ENCODE measurements at places on chromosomes 2 and 18. TPM values are rescaled to one million over a fixed set of nuclear protein-coding genes. Genes with fewer than 3 reads are reported as not detected.
A peak's percentile ranks its signal among the peaks of the same experiment; 100 is the strongest.

Gene SCN7A
- 1.9 TPM for total RNA-seq

Gene COA5
- total RNA-seq = 19.4 TPM

- DNase-seq = no peak
Observed at GRCh38 chr2:217535957-217536708, 466.7 kb downstream of the TNS1 start.

Gene TFPI
- total RNA-seq = 161 TPM

GRCh38 chr18:49025767-49026500, 75.2 kb upstream of the SMAD7 start:
- DNase-seq = peak; percentile 52

DNA sequence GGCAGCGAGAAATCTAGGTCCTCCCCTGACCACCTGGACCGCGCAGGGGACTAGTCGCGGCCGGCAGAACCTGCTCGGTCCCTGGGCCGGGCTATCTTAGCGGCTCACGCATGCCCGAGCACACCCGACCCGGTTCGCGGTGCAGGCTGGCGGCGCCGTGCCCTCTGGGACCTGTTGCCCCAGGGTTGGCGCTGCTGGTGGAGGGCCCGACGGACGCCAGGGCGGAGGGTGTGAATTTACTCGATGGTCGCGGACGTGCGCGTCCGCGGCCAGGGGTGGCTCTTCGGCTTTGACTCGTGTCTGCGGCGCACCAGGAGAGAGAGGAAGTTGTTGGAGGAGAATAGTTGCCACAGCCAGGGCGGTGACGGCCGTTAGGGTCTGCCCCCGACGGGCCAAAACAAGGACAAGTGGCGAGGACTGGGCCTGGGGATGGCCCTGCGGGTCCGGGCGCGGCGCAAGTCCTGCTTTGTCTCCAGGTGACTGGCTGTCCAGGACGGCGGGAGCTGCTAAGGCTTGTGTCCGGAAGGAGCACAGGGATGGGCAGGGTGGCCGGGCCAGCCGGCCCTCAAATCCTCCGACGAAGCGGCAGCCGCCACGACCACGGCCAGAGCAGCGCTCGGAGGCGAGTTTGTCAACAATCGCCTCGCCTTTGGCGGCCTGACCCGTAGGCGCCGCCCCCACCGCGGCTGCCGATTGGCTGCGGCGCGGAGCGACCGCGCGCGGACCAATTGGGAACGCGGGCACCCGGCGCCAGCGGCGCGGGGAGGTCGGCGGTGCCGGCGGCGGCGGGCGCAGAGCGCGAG, 1.3 kb downstream of the BCL2L11 start:
- no peak for DNase-seq

- no peak for DNase-seq
Observed at GRCh38 chr2:68537809-68538208, 70.4 kb downstream of the APLF start.

DNA sequence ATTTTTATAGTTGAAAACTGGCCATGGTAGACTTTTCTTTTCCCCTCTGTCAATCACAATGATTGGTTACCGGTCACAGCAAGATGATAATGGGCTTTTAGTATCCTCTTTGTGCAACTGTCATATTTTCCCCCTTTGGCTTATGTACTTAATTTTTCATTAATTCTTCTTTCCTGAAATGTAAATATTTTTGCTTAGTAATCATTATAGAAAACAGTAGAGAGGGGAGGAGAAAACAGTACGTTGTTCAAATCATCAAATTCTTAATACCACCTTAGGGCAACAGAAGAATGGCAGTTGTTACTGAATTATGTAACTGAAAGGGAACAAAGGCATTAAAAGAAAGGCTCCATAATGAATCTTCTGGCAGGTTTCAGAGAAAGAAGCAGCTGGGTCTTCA, 699.0 kb downstream of the METTL4 start:
- DNase-seq = no peak

- DNase-seq = no peak
Observed at GRCh38 chr2:55399815-55400214, 19.8 kb downstream of the CCDC88A start.

DNA sequence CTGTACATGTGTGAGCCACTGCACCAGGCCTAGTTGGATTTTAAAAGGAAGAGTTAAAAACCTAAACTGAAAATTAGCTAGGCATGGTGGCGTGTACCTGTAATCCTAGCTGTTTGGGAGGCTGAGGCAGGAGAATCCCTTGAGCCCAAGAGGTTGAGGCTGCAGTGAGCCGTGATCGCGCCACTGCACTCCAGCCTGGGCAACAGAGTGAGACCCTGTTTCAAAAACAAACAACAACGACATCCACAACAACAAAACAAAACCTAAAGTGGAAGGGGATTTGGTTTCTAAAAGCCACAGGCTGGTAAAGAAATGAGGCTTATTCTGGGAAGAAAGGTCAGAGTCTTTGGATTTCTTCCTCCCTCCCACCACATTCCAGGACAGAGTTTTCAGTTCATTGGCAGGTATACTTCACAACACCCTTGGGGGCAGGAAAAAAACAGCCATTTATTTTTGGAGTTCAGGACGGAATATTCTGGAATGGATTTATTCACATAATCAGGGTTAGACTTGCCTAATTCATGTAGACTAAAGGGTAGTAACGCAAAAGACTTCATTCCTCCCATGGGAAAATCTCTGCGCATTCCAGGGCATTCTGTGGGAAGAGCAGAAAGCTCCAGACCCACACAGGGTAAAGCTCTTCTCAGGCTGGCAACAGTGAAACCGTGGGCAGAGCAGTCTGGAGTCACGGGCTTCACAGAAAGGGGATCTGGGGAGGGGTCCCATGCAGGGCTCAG, 34.9 kb downstream of the TEX44 start:
- DNase-seq = no peak

GRCh38 chr2:147639891-147640290, 204.9 kb upstream of the ACVR2A start:
- DNase-seq = no peak

- no peak for DNase-seq
Observed at GRCh38 chr2:147363181-147363580, 481.6 kb upstream of the ACVR2A start.

- DNase-seq = no peak
Observed at GRCh38 chr2:236105955-236106607, 62.1 kb downstream of the GBX2 start.

- DNase-seq = no peak
Observed at GRCh38 chr2:53620981-53621380, 146.6 kb upstream of the CHAC2 start.

- DNase-seq = no peak
Observed at GRCh38 chr2:161580021-161580420, 44.2 kb upstream of the SLC4A10 start.

DNA sequence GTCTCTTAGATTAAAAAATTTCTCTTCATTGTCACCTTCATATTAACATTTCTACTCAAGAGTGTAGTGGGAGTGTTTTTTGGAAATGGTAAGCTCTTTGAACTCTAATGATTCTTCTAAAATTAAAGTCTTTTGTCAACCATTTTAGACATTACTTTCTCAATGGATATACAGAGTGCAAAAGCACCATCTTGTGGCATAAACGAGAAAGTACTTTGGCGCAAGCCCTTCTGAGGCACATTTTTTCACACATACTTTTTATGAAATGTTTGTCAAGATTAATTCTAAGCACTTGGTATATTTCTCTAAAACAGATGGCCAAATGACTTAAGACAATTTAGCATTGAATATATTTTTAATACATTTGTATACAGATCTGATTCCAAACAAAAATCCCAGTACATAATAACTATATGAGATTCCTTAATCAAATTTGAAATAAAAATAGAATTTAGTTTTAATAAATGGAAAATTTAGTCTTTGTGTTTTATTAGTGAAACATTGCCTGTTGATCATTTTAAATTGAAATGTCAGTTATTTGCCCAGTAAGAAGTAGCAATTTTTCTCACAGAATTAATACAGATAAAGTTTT, 63.3 kb upstream of the GALNT5 start:
- DNase-seq = no peak

Gene SP9
- total RNA-seq = not detected

DNA sequence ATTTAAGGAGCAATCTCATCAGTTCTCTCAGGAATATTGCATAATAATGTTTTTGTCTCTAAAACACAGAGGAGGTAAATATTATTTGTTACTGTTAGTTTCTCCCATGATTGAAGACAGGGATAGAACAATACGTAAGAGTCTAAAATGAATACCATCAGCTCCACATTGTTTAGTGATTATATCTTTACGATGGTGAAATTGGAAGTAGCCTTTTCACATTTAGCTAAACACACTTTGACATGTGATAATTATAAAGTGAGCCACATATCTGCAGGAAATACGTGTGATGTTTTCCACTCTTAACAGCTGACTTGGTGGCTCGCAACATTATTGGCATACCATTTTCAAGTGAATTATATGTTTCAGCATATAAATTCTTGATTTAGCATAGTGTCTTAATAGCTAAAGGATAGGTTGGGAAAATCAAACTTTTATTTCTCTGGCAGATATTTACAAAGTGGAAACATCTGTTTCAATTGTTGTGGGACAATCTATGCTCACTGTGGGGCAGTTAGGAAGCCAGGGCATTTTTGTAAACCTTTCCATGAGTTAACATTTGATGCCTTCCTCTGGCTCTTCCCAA, 208.1 kb upstream of the RASGRP3 start:
- no peak for DNase-seq

Gene EPHA4
- 6.8 TPM for total RNA-seq

DNA sequence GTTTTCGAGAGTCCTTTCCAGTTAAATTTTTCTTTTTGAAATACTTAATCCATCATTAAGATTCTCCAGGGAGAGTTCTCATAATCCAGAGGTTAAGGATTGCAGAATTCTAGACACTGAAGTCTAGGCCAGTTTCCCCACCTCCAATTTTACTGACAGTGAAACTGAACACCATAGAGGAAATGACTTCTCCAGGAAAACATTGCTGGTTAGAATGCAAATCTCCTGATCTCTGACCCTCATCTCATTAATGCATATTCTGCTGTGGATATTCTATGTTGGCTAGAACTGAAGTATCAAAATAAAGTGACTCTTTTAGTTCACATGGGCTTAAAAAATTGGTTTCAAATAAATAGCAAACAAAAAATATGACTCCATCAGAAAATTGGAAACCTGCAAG, 105.8 kb upstream of the UGP2 start:
- no peak for DNase-seq

GRCh38 chr18:10688766-10689165, 162.9 kb downstream of the NAPG start:
- no peak for DNase-seq

DNA sequence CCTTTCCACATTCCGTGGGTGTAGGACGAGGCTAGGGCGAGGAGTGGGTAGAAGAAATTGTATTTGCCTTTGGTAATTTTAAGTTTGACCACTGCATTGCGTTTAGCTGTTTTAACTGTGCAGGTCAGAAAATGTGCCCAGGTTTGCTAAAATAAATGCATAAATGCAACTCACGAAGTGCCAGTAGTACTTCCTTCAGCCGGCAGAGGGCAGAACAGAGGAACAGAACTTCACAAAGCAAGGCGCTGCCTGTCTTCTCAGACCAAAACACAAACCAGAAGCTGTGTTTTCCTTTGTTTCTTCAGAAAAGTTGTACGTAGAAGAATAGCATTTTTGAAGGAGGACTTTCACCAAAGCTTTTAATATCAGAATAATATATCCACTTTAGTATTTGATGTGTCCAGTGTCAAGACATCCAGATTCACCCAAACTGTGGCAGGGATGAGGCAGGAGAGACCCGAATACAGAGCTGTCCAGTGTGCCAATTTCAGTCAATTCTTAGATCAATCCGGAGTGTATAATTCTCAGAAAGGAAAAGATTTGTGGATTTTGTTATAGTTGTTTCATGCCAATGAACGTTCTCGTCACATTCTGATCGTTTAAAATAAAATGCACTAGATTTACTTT, 348.6 kb downstream of the DLGAP1 start:
- DNase-seq = peak; percentile 48

Gene CIB4
- not detected for total RNA-seq

- no peak for DNase-seq
Observed at GRCh38 chr2:37550190-37550589, 121.3 kb downstream of the CDC42EP3 start.

Gene CREG2
- not detected for total RNA-seq

- DNase-seq = no peak
Observed at GRCh38 chr2:58700591-58700990, 459.5 kb upstream of the FANCL start.

Gene EFR3B
- 2.4 TPM for total RNA-seq

Gene SERPINB7
- not detected for total RNA-seq

- DNase-seq = no peak
Observed at GRCh38 chr18:35695384-35695783, 113.8 kb downstream of the GALNT1 start.

All from chondrocyte (in vitro differentiated cells).